ENCODE measurements at places on chromosomes 16 and 17. TPM values are rescaled to one million over a fixed set of nuclear protein-coding genes. Genes with fewer than 3 reads are reported as not detected.

The ABCC6 gene
- 1.3 TPM for total RNA-seq

The CMTM2 gene
- total RNA-seq, result not detected

The AANAT gene
- 0.36 TPM for total RNA-seq

The PDE6G gene
- 2.4 TPM for total RNA-seq

The DNAH3 gene
- total RNA-seq, result 0.15 TPM

The ATP2A1 gene
- 5.2 TPM for total RNA-seq

The ZNF205 gene
- total RNA-seq, result 15.6 TPM

The HP gene
- total RNA-seq, result not detected

The FOXJ1 gene
- total RNA-seq, result 0.90 TPM

The IFI35 gene
- 19.0 TPM for total RNA-seq

The JPH3 gene
- 1.6 TPM for total RNA-seq

The ABCC12 gene
- 0.02 TPM for total RNA-seq

The TBX4 gene
- 0.15 TPM for total RNA-seq

The ITGA2B gene
- 1.5 TPM for total RNA-seq

The TBC1D3K gene
- not detected for total RNA-seq

The ABCC11 gene
- total RNA-seq, result 0.06 TPM

The COPZ2 gene
- 17.8 TPM for total RNA-seq

The KRT40 gene
- not detected for total RNA-seq

The GUCY2D gene
- 0.46 TPM for total RNA-seq

The FSCN2 gene
- 1.6 TPM for total RNA-seq

The CCL1 gene
- not detected for total RNA-seq

The KRT12 gene
- not detected for total RNA-seq

The SMIM36 gene
- total RNA-seq, result not detected

The MYLK3 gene
- total RNA-seq, result 0.03 TPM

The RAB37 gene
- total RNA-seq, result 1.4 TPM

The TXNL4B gene
- total RNA-seq, result 20.3 TPM

The TNFRSF12A gene
- total RNA-seq, result 615 TPM

The TPSG1 gene
- 0.16 TPM for total RNA-seq

The NCBP3 gene
- total RNA-seq, result 30.9 TPM

The ALOXE3 gene
- 5.9 TPM for total RNA-seq

The COX11 gene
- total RNA-seq, result 93.9 TPM

The TP53TG3B gene
- not detected for total RNA-seq

The CNTROB gene
- 41.5 TPM for total RNA-seq

The TBC1D26 gene
- not detected for total RNA-seq

The HNF1B gene
- 17.4 TPM for total RNA-seq

The BRIP1 gene
- total RNA-seq, result 3.0 TPM

The DOC2B gene
- total RNA-seq, result 2.2 TPM

The KRT24 gene
- total RNA-seq, result not detected

The TLCD3B gene
- 0.23 TPM for total RNA-seq

The TPSB2 gene
- not detected for total RNA-seq

The OTOP3 gene
- total RNA-seq, result not detected

The KRTAP2-2 gene
- not detected for total RNA-seq

The FAAP100 gene
- total RNA-seq, result 24.4 TPM

The RANBP10 gene
- total RNA-seq, result 8.2 TPM

The CD300H gene
- not detected for total RNA-seq

The TGFB1I1 gene
- 53.7 TPM for total RNA-seq

The PFAS gene
- total RNA-seq, result 42.0 TPM

The MYL4 gene
- 0.21 TPM for total RNA-seq

The TBC1D3 gene
- not detected for total RNA-seq
